NCI-H748 treated with DMSO at 0.1 percent for 48 hours (cell line): ENCODE measurements at places on chromosomes 1 and 21.

- no peak for DNase-seq
Observed at GRCh38 chr1:98940069-98940721, 64.5 kb downstream of the PLPPR5 start.

GRCh38 chr1:213423041-213423440 is 372.0 kb downstream of the RPS6KC1 start:
- no peak for DNase-seq

DNA sequence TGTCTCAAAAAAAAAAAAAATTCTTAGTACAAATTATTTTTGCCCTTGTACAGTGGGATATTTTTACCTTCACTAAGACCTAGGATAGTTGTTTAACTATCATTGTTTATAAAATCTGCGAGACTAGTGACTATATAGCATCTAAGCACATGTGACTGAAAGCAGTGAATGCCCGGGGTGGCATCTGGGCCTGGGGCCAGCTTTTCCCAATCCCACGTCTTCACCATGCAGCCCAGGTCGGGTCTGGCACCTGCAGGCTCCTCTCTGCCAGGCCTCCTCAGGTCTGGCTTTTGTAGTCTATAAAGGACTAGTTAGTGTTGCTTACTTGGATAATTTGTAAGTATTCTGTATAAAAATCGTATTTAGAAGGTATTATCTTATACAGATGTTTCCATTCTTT is 40.8 kb downstream of the CBS start:
- DNase-seq: no peak

GRCh38 chr1:1917995-1918900 is 831 bp downstream of the TMEM52 start:
- DNase-seq: no peak

DNA sequence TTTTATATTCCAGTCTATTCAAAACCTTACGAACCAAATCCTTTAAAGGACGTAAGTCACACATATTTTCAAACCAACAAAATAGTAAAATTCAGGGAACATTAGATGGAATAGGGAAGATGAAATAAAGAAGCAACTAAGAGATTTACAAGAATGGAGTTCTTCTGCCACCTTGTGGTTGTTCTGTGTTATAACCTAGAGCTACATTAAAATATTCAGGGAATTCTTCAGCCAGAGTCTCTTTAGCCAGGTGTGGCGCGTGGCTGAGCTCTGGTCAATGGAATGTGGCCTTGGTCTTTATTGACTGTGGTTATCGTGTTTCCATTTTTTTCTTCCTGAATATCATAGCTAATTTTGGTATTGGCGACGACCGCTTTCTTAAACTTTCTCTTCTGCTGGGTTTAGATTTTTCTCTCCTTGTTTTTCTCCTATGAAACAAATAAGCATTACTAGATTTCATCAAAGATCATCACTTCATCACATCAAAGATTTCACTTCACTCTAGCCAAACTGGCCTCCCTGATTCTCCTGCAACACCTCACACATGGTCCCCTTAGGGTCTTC is 221.3 kb downstream of the MRPL39 start:
- DNase-seq: peak; percentile 88

DNA sequence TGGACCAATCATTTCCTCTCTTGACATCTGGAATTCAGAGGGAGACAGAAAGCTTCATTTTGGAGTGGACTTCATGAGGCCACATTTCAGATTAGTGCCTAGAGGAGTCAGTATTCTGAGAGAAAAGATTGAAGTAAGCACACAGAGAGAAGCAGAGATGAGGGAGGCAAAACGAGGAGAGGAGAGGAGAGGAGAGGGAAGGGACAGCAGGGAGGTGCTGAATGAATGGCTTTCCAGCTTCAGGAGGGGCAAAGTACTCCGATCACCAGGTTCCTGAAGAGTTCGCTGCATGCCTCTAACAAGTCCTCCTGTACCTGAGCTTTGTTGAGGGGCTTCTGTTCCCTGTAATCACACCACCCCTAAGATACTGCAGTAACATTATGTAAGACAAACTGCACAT is 76.0 kb downstream of the NRIP1 start:
- DNase-seq: no peak

- no peak for DNase-seq
Observed at GRCh38 chr1:46485564-46486431, 3.8 kb upstream of the DMBX1 start.

DNA sequence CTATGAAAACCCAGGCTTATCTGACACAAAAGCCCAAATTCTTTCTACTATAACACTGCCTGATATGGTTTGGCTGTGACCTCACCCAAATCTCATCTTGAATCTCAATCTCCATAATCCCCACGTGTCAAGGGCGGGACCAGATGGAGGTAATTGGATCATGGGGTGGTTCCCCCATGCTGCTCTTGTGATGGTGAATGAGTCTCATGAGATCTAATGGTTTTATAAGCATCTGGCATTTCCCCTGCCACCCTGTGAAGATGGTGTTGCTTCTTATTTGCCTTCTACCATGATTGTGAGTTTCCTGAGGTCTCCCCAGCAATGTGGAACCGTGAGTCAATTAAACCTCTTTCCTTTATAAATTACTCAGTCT is 123.3 kb upstream of the USP24 start:
- DNase-seq: no peak

DNA sequence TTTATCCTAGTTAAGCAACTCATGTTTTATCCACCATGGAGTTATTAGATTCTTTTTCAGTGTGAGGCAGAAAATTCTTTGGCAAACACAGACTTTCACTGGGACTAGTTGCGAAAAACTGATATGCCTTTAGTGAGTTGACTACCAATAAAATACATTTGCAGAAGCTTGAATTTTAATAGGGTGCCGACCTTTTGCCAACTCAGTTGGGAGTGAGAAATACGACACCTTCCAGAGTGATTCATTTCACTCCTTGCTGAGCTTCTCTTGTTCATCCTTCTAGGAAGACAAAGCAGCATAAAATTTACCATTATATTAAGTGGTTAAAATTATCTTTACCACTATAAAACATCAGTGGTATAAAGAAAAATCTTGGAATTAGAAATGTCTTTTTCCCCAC is 1.2 kb upstream of the KRTAP23-1 start:
- DNase-seq: no peak

DNA sequence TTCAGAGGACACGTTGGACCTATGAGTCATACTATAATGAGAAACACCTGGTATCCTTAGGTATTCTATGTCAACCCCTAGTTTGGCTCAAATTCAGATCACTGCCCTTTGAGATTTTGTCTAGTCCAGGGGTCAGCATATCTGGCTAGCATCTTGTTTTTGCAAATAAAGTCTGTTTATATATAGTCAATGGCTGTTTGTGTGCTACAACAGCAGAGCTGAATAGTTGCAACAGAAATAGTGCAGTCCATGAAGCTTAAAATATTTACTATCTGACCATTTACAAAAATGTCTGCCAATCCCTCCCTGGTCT is 48.5 kb upstream of the EDEM3 start:
- DNase-seq: no peak

GRCh38 chr21:32196001-32196400 is 82.8 kb downstream of the MIS18A start:
- no peak for DNase-seq

DNA sequence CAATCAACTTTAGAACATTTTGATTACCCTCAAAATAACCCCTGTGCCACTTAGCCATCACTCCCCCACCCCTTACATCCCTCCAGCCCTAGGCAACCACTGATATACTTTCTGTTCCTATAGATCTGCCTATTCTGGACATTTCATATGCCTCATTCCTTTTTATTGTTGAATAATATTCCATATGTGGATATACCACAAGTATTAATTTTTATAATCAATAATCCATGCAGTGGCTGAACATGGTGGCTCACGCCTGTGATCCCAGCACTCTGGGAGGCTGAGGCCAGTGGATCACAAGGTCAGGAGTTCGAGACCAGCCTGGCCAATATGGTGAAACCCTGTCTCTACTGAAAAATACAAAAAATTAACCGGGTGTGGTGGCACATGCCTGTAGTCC is 20.1 kb upstream of the MED18 start:
- no peak for DNase-seq

DNA sequence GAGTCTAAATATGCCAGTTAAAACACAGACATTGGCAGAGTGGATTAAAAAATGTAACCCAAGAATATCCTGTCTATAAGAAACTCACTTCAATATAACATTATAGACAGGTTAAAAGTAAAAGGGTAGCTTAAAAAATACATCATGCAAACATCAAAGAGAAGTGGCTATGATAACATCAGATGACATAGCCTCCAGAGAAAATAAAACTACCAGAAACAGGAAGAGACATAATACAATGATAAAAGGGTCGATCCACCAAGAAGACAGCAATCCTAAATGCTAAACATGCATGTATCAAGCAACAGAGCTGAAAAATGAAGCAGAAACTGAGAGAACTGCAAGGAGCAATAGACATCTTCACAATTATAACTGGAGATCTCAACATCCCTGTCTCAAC is 190.2 kb upstream of the NR5A2 start:
- no peak for DNase-seq

DNA sequence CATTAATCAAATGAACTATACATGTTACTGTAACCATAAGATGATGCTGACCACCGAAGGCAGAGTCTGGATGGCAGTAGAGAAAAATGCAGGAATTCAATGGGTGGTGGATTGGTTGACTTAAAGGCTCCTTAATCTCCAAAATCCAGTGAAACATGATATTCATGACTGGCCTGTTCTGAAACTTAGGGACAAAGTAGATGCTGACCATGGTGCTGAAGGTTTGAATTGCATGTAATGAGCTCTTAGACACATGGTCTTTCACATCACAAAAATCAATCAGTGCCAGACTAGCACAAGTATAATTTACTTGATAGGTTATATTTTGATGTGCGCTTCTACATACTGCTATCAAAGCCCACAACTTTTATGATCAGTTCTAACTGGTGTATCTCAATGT is 30.9 kb upstream of the NTMT2 start:
- DNase-seq: no peak

DNA sequence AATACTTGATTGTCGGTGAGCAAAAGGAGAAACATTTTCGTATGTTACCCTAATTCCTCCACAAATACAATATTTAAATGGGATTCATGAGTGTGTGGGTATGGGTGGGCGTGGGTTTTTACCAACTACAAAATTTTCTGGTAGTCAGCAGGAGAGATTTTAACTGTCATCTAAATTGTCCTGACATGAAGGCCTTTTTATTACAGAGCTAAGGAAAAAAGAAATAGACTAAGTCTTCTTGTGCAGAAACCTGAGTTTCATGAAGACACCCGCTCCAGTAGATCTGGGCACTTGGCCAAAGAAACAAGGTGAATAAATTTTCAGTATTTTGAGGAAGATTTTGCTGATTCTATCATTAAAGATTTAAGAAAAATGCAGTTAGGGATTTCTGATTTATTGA is 752 bp downstream of the RGS18 start:
- no peak for DNase-seq

GRCh38 chr1:89259283-89259971 is 13.2 kb downstream of the GBP5 start:
- no peak for DNase-seq

DNA sequence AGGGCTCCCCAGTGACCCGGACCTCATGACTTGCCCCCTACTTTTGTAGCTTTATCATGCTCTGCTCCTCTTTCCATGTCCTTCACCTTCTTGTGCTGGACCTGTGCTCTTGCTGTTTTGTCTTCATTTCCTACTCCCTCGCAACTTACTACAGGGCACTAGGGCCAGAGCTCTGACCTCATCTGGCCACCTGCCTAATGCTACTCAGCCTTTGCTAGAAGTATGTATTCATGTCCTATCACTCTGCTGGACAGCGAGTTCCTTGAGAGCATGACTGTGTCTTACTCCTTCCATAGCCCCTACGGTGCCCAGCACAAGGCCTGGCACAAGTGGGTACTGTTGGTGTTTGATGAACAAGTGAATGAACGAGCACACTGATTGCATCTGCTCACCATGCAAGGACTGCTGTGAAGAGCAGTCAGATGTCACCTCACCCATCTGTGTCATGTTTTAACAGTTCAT is 1.9 kb downstream of the MTFR1L start:
- DNase-seq: no peak

DNA sequence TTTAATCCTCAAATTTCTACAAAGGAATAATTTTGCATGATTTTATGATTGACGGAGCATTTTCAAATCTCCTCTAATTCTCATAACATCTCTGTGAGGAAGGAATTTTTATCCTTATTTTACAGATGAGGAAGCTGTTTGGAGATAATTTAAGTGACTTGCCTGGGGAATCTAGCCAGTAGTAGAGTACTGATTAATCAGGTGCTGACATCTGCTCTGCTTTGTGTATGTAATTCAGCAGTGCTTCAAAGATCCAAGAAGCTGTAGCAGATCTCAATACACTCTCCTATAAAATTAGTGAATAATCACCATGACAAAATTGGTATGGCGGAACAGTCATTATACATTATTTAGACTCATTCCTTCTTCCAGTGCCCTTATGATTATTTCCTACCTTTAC is 46.0 kb downstream of the DPH5 start:
- DNase-seq: no peak

DNA sequence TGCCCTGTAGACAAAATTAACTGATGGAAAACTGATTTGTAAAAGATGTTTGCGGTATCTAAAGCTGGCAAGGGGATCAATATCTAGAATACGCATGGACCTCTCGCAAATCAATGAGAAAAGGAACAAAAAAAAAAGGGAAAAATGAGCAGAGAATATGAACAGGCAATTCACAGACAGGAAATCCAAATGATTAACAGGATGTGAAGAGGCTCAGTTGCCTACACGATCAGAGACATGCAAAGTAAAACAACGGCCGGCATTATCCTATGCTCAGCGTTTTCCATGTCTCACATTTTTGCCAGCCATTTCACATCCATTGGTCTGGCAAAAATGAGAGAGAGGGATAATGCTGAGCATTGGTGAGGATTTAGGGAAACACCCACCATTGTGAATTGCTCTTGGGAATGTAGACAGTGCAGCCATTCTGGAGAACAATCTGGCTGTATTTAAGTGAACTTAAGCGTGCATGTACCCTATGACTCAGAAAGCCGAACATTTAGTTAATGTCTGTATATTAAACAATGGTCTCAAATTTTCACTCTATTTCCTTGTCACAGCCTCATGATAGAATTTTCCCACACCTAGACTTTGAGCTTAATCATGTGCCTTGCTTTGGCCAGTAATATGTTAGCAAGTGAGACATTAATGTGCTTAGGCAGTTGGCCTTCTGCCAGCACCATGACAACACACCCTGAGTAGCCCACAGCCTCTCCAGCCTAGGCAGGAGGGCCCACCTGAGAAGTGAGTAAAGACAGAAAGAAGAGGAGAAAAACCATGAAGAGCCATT is 61.0 kb upstream of the NBPF3 start:
- peak; percentile 1 for DNase-seq

DNA sequence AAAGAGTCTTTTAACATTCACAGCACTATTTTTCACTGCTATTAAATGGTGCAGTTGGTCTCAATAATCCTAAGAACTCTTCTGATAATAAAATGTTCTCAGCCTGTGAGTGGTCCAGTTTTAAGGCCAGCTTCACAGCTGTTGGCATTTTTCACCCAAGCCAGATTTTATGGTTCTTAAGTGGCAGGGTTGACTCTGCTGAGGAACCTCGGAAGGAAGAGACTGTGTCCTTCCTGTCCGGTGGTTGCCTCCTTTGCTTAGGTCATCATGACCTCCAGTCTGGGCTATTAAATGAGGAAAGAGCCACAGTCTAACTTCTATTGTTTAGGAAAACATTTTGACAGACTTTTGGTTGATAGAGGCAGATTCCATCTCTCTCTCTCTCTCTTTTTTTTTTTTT is 112.5 kb upstream of the SERBP1 start:
- DNase-seq: no peak

GRCh38 chr1:223628233-223629125 is 37.0 kb downstream of the CAPN8 start:
- peak; percentile 10 for DNase-seq

- DNase-seq: no peak
Observed at GRCh38 chr21:34202553-34203372, 129.4 kb downstream of the MRPS6 start.
